Keratinocyte (primary cell): ENCODE measurements at places on chromosomes 11 and 22. TPM values are rescaled to one million over a fixed set of nuclear protein-coding genes. Genes with fewer than 3 reads are reported as not detected.

DNA sequence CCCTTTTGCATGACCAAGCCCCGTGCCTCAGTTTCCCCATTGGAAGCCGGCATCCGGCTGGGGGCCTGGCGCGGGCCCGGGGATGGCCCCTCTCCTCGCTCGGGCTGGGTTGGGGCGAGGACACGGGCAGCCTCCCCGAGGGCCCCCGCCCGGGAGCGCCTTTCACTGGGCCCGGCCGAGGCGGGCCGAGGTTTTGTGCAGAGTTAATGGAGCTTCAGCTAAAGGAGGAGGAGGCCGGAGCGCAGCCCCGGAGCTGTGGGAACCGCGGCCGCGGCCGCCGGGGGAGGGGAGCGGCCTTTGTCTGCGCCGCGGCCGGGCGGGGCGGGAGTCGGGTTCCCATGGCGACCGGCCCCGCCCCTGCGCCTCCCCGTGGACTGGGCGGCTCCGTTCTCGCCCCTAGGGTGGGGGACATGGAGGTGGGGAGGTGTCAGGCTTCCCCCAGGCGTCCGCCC, 1.4 kb upstream of the MAPK11 start:
- no peak for DNase-seq
- peaks cover 20% of the 10 kb centered on the region for H3K4me1 ChIP-seq
- peaks cover 13% of the 10 kb centered on the region for H3K36me3 ChIP-seq
- no peak overlapping the region for H3K27ac ChIP-seq
- peak overlapping the region; percentile 74 for H3K4me3 ChIP-seq
- peaks cover 5% of the 10 kb centered on the region for H3K27me3 ChIP-seq

GRCh38 chr22:35496768-35497312, 43.8 kb upstream of the RASD2 start:
- H3K27ac ChIP-seq = no peak overlapping the region
- DNase-seq = no peak
- no peak overlapping the region for H3K4me3 ChIP-seq
- H3K27me3 ChIP-seq = peaks cover 29% of the 10 kb centered on the region
- no peaks in the 10 kb centered on the region for H3K4me1 ChIP-seq

PEX26 gene
- polyA plus RNA-seq = 20.8 to 25.7 TPM (median 23.0 TPM) in 3 replicates

ASPHD2 gene
- polyA plus RNA-seq = 3.5 to 4.6 TPM (median 3.6 TPM) in 3 replicates

- peaks cover 7% of the 10 kb centered on the region for H3K27me3 ChIP-seq
- H3K27ac ChIP-seq = peak overlapping the region; percentile 19
- H3K36me3 ChIP-seq = no peaks in the 10 kb centered on the region
- no peak overlapping the region for H3K4me3 ChIP-seq
- H3K4me1 ChIP-seq = peaks cover 56% of the 10 kb centered on the region
- no peak for DNase-seq
These were observed 4.0 kb downstream of the ST14 start for GRCh38 chr11:130163346-130164220.

DNA sequence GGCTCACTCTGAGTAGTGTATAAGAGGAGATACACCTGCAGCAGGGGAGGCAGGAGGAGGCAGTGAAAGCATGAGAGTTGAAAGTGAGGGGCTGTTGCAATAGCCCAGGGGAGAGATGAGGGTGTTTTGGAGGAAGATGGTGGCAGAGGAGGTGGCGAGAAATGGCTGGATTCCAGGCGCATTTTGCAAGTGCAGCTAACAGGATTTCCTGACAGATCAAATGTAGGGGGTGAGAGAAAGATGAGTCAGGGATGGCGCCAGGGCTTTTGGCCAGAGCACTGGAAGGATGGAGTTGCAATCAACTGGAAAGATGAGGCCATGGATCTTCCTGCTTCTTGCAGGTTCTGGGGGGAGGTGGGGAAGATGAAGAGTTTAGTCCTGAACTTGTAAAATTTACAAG, 16.8 kb upstream of the TSPAN18 start:
- peaks cover 4% of the 10 kb centered on the region for H3K27me3 ChIP-seq
- no peak overlapping the region for H3K27ac ChIP-seq
- H3K36me3 ChIP-seq = no peaks in the 10 kb centered on the region
- no peaks in the 10 kb centered on the region for H3K4me1 ChIP-seq
- H3K4me3 ChIP-seq = no peak overlapping the region

HBB gene
- not detected in 3 replicates for polyA plus RNA-seq

H19 gene
- polyA plus RNA-seq = 1.9 to 26.9 TPM (median 15.6 TPM) in 3 replicates

GRCh38 chr11:83717537-83717936, 431.4 kb upstream of the CCDC90B start:
- DNase-seq = no peak
- H3K36me3 ChIP-seq = no peaks in the 10 kb centered on the region
- H3K4me3 ChIP-seq = no peak overlapping the region
- no peak overlapping the region for H3K27ac ChIP-seq
- H3K27me3 ChIP-seq = no peaks in the 10 kb centered on the region
- no peaks in the 10 kb centered on the region for H3K4me1 ChIP-seq

GRCh38 chr22:50274311-50274710, 4.1 kb upstream of the MAPK11 start:
- H3K27ac ChIP-seq = no peak overlapping the region
- peaks cover 26% of the 10 kb centered on the region for H3K36me3 ChIP-seq
- no peaks in the 10 kb centered on the region for H3K27me3 ChIP-seq
- H3K4me3 ChIP-seq = no peak overlapping the region

GRCh38 chr11:1371836-1372465, 17.8 kb upstream of the BRSK2 start:
- H3K4me1 ChIP-seq = no peaks in the 10 kb centered on the region
- no peaks in the 10 kb centered on the region for H3K36me3 ChIP-seq
- DNase-seq = no peak
- H3K4me3 ChIP-seq = no peak overlapping the region
- no peaks in the 10 kb centered on the region for H3K27me3 ChIP-seq

GRCh38 chr11:13745165-13745564, 76.7 kb downstream of the FAR1 start:
- no peak for DNase-seq
- peaks cover 22% of the 10 kb centered on the region for H3K27me3 ChIP-seq
- H3K27ac ChIP-seq = no peak overlapping the region
- no peaks in the 10 kb centered on the region for H3K4me1 ChIP-seq
- H3K36me3 ChIP-seq = no peaks in the 10 kb centered on the region
- H3K4me3 ChIP-seq = no peak overlapping the region

CLCF1 gene
- 2.2 to 4.9 TPM (median 2.7 TPM) in 3 replicates for polyA plus RNA-seq

DNA sequence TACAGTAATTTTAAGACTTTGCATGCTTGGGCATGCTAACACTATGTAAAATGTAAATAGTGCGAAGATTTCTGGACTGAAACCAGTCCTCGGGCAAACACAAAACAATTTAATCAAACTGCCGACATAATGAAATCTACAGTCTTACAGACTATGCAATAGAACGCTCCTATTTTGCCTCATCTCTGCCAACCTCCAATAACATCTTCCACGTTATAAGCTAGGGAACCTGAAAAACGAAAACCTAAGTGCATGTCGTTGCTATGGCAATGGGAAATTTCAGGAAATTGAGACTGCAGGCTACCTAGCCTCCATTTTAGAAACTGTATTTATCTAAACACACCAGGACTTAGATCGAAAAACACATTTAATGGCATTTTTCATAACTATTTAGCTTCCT, 1.1 kb downstream of the CSTF3 start:
- no peak for DNase-seq
- H3K27ac ChIP-seq = peak overlapping the region; percentile 99
- H3K27me3 ChIP-seq = no peaks in the 10 kb centered on the region
- peaks cover 4% of the 10 kb centered on the region for H3K36me3 ChIP-seq
- peaks cover 22% of the 10 kb centered on the region for H3K4me1 ChIP-seq

C11orf65 gene
- polyA plus RNA-seq = 0.34 to 0.83 TPM (median 0.46 TPM) in 3 replicates

EPS8L2 gene
- 81.4 to 297 TPM (median 114 TPM) in 3 replicates for polyA plus RNA-seq

RFPL1 gene
- not detected in 3 replicates for polyA plus RNA-seq

DNA sequence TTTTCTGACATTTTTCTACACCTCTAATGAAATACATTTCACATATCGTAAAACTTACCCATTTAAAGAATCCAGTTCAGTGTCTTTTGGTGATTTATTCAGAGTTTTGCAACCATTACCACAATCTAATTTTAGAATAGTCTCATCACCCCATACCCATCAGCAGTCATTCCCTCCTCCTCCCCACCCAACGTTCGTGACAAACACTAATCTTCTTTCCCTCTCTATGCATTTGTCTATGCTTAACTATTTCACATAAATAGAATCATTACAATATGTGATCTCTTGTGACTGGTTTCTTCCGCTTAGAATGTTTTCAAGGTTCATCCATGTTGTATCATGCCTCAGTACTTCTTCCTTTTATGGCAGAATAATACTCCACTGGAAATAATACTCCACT, 9.5 kb downstream of the TTC28 start:
- no peak overlapping the region for H3K4me3 ChIP-seq
- peaks cover 11% of the 10 kb centered on the region for H3K27me3 ChIP-seq
- no peak overlapping the region for H3K27ac ChIP-seq
- H3K4me1 ChIP-seq = no peaks in the 10 kb centered on the region

DNA sequence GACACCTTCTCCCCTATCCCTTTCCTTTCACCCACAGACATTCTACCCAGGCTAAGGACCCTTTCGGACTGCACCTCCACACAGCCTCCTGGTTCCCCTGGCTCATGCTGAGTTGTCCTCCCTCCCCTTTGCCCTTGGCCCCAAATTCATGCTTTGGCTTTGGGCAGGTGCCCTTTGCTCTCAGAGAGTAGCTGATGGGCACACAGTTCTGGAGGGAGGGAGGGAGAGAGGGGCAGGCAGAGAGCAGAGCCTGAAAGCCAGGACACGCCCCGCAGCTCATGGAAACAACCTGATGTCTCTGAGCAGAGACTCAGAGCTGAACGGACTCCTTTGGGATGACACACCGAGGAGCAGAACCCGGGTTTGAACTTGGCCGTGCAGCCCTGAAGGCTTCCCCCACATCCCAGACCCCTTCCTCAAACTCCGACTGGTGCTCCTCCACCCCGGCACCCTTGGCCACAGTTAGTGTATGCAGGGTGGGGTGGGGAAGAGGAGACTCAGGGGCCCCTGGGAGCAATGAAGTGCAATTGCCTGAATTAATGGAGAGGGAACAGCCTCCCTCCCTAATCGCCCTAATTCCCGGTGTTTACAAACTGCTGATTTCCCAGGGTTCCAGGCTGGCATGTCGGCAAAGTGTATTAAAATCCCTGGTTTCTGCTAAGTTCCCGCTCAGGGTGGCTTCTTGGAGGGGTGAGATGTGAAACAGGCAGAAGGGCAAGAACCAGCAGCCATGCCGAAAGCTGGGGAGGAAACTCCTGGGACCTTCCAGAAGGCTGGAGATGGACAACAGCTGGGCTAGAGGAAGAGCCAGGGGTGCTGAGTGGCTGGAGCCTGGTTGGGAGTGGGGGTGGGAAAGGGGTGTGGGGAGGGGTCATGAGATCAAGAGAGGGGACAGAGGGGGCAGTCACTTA, 71.2 kb upstream of the SHISAL1 start:
- peaks cover 35% of the 10 kb centered on the region for H3K27me3 ChIP-seq
- H3K4me3 ChIP-seq = no peak overlapping the region
- no peaks in the 10 kb centered on the region for H3K36me3 ChIP-seq
- no peak overlapping the region for H3K27ac ChIP-seq

DNA sequence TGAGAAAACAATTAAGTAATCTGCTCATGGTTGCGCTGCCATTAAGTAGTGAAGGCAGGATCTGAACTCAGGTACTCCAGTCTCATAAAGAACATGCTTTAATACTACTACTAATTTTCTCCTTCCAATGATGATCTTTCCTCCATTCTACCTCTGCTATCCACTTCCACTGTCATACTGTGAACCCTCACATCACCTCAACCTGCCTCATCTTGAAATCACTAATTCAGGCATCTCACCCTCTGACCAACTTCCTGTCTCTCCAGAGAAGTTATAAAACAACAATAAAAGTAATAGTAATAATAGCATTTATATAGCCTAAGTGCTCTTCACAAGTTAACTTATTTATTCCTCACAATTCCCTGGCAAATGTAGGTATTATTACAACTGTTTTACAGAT, 57.1 kb upstream of the PSMA1 start:
- no peaks in the 10 kb centered on the region for H3K27me3 ChIP-seq
- H3K4me1 ChIP-seq = no peaks in the 10 kb centered on the region
- DNase-seq = no peak
- no peak overlapping the region for H3K27ac ChIP-seq
- H3K4me3 ChIP-seq = no peak overlapping the region

TTLL12 gene
- 22.1 to 30.4 TPM (median 28.0 TPM) in 3 replicates for polyA plus RNA-seq

DNA sequence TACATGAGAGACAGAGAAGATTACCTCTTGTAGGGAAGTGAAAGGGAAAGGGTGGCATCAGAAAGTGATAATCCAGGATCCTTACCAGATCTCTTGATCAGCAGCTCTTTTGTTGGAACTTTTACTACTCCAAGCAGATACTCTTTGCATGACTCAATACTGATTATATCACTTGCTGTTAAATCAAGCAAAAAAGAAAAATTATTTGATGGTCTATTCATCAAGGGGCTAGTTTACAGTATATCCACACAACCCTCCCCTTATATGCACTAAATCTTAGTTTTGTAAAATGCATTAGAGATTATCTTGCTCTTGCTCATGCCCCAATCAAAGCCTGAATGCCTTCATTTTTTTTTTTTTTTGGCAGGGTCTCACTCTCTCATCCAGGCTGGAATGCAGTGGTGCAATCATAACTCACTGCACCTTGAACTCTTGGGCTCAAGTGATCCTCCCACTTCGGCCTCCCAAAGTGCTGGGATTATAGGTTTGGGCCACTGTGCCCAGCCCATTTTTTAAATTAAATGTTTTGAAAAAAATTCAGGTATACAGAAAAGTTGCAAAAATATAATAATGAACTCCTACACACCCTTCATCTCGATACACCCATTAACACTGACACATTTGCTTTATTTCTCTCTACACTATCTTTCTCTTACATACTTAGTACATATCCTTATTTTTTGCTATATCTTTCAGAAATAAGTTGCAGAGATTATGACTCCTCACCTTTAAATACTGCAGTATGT, 76.1 kb upstream of the UCP3 start:
- H3K4me1 ChIP-seq = no peaks in the 10 kb centered on the region
- no peak overlapping the region for H3K4me3 ChIP-seq

DNA sequence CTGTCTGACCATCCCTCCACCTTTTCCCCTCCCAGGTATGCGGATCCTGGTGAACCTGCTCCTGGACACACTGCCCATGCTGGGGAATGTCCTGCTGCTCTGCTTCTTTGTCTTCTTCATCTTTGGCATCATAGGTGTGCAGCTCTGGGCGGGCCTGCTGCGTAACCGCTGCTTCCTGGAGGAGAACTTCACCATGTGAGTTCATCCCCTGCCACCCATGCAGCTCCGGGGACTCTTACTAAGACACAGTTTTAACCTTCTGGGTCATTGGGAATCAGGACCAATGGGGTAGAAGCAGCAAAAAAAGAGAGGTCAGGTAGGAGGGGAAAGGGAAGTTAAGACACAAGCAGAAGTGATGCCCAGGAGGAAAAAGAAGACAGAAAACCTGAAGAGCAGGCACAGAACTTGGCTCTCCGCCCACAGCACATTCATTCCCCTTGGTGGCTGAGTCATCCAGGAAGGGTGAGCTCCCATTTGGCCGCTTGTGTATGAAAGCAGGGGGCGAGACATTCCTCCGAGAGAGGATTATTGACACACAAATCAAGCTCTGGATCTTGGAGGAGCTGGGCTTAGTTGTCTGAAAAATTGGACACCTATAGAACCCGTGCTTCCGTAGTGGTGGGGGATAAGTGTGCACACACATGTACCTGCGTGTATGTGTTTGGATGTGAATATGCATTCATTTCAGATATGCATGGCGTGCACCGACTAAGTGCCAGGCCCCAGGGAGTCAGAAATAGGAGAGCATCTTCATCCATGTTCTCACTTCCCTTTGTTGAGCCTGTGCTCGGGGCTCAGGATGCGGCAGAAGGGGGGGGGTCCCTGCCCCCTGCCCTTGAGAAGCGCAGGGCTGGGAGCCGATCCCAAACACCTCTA, 64.2 kb downstream of the CACNA1I start:
- peak; percentile 71 for DNase-seq
- H3K27ac ChIP-seq = peak overlapping the region; percentile 25
- H3K4me1 ChIP-seq = peaks cover 22% of the 10 kb centered on the region
